GM04504 (cell line): ENCODE measurements at places on chromosomes 11 and 22.
A peak's percentile ranks its signal among the peaks of the same experiment; 100 is the strongest.

GRCh38 chr22:24806663-24807001 lies 621 bp downstream of the SGSM1 start:
- no peak for DNase-seq

DNA sequence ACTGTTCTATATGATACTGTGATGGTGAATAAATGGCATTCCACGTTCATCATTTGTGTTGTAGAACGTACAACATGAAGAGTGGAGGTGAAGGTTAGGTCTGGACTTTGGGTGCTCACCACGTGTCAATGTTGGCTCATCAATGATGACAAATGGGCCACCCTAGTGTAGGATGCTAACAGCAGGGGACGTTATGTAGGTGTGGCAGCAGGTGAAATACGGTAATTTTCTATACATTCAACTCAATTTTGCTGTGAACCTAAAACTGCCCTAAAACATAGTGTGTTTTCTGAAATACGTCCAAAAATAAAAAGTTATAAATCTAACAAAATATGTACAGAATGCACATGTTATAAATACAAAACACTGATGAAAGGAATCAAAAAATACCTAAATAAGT lies 6.2 kb downstream of the KRTAP5-6 start:
- no peak for DNase-seq

DNA sequence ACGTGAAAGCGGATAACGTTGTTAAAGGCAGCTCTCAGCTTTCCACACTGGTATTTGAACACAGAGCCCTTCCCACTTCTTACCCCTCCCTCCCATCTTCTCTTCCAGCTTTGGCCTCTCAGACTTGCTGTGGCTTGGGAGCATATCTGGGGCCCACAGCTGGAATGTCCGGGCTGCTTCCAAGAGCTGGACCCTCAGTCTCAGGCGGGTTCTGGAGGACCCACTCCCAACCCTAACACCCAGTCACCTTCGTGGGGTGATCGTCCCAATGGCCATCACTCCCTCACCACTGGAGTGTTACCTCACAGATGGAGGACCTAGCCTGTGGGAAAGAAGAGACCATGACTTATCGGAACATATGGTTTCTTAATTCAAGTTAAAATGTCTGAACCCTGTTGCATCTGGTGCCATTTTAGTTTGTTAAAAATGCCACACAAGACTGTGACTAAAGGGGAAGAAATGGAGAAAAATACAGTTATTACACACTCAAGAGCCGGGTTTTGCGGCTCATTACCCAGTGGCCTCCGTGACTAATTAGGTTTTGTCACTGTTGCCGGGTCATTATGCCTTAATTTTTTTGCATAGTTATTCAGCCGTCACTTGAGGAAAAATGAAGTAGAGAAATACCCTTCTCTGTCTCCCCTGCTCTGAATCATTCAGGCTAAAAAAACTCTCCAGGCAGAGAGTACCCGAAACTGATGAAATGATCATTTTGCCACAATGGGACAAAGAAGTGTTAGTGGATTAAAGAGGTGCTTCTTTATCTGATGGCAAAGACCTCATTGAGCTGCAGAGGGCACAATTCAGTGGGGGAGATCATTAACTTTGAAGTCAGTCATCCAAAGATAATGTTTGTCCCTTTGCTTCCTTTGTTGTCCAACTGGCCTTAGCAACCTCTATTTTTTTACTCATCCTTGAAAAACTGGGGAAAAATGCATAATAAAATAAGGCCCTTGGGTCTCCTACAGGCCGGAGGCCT lies 87.2 kb upstream of the HTATIP2 start:
- no peak for DNase-seq

GRCh38 chr11:34316347-34317035 lies 41.3 kb downstream of the ABTB2 start:
- DNase-seq = no peak

DNA sequence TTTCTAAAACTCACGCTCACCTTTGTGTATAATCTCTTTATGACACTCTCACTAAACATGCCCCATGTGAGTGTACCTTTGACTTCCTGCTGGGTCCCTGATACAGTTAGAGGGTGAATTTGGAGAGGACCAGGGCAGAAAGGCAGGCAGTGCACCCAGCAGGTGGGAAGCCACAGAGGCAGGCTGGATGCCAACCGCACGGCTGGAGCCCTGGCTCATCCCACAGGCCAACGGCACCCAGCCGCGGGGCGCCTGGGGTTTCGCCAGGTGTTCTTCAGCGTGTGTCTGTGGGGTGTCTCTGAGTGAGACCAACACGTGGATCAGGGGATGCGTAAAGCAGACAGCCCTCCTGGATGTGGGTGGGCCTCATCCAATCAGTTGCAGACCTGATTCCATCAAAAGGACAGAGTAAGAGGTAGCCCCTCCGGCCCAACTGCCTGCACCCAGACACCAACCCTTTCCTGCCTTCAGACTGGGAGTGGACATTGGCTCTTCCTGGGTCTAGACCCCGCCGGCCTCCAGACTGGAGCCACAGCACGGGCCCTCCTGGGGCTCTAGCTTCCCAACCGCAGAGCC lies 51.6 kb downstream of the DHCR7 start:
- no peak for DNase-seq

DNA sequence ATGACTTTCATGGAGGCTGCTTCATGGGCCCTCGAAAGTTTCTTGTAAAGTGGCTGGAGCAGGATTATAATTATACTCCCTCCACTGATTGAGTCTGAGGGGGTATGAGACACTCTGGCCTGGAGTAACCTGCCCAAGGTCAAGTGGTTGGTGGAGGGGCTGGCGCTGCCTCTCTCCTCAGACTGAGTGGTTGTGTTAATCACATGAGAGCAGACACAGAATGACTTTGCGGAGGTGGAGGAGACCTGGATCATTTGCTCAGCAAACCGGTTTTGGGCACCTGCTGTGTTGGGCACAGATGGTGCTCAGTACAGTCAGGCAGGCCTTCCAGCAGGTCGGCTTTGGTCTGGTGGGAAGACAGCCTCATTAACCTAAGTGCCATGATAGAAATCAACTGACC lies 11.8 kb downstream of the BCR start:
- DNase-seq = no peak

- DNase-seq = no peak
These were observed 105.8 kb downstream of the KCNQ1 start for GRCh38 chr11:2550606-2550970.

GRCh38 chr11:45037434-45038005 lies 86.8 kb upstream of the TP53I11 start:
- no peak for DNase-seq

GRCh38 chr11:71451596-71452198 lies 1.3 kb upstream of the NADSYN1 start:
- no peak for DNase-seq

DNA sequence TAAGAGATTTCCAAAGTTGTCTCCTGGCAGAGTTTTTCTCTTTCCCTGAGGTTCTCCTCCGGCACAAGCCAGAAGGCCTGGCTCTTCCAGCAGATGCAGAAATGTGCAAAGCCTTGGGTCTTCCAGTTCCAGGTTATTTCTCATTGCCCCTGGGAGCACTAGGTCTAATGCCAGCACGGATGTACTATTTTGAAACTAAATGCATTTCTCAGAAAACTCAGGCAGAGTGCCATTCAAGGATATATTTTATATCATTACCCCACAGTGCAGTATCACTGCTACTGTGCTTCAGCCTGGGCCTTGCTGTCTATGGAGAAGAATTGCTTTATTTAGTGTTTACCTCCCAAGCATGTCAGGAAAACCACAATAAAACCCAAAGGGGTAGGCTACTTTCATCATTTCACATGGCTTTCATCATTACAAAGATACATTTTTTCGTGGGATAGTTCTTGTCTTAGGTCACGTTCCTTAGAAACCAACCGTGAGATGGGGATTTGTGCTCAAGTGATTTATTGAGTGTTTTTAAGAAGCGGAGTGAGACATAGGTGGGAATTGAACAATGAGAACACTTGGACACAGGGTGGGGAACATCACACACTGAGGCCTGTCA lies 22.4 kb upstream of the FZD4 start:
- DNase-seq = no peak

- DNase-seq = no peak
These were observed 301.1 kb downstream of the GUCY1A2 start for GRCh38 chr11:106717222-106717621.

DNA sequence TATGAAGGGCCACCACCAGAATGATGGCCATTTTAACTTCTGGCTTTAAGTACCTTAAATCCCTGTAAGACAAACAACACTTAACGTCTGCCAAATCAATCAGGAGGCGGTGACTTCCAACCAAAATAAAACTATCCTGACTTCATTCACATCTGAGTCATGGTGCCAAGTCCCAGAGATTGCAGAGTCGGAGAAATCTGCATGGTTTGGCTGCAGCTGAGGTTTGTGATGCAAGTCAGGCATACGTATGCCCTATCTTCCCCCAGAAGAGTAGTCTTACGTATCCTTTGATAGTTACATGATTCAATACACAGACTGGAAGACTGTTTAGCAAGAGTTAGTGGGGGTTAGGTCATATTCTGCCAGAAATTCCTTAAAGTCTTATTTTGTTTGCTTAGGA lies 1.7 kb upstream of the GAB2 start:
- DNase-seq = peak; percentile 84

GRCh38 chr11:70251659-70252321 lies 18.7 kb upstream of the PPFIA1 start:
- DNase-seq = no peak

GRCh38 chr11:116544721-116545120 lies 228.1 kb downstream of the BUD13 start:
- DNase-seq = no peak

GRCh38 chr22:40432625-40433024 lies 62.2 kb downstream of the SGSM3 start:
- no peak for DNase-seq

DNA sequence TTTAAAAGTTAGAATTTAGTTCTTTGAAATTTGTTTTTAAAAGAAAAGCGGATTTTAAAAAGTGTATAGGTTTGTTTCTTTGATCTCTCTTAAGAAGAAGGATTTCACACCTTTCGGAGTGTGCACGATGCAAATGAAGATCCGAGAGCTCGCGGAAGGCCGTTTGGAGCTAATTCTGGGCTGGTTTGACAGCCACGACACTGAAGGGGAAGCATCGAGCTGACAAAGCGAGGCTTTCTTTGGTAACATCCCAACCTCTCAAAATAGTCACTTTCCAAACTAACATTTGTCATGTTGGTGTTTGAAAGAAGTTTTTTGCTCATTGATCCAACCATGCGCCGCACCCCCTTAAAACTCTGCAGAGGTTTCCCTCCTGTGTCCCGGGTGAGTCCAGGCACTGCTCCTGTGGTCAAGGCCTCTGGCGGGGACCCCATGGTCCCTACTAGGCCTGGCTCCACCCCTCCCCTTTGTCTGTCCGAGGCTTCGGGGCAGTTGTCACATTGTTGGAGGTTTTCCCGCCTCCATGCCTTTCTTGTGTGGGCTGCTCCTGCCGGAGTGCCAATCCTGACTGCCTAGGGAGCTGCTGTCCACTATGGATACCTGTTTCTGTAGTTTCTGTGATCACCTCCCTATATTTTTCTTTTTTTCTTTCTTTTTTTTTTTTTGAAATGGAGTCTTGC lies 39.7 kb downstream of the MPPED1 start:
- DNase-seq = no peak

GRCh38 chr22:48485149-48486133 lies 1342.2 kb downstream of the BRD1 start:
- no peak for DNase-seq

DNA sequence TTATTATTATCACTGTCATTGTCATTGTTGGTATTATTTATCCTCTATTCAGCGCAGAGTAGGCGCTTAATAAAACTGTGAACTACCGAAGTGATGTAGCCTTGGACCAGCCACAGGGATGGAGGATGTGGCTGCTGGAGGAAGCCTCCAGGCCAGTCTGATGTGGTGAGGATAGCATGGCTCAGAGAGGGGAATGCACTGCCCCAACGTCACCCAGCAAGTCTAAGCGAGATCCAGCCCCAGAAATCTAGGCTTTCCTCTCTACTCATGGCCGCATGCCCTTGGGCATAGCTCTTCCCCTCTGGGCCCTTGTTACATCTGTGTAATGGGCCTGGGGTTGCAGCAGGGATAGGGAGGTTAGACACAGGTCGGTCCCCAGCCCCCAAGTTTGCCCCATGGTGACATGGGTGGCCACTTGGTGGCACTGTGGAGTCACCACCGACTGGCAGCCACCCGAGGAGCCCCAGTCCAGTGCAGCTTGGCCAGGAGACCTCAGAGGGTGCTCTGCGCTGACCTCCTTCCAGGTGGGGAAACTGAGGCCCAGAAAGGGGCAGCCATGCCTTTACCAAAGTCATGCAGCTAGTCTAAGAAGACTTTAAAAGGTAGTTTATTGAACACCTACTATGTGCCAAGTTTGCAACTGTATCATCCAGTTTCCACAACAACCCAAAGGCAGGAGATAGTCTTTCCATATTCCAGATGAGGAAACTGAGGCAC lies 395.7 kb downstream of the MN1 start:
- no peak for DNase-seq

DNA sequence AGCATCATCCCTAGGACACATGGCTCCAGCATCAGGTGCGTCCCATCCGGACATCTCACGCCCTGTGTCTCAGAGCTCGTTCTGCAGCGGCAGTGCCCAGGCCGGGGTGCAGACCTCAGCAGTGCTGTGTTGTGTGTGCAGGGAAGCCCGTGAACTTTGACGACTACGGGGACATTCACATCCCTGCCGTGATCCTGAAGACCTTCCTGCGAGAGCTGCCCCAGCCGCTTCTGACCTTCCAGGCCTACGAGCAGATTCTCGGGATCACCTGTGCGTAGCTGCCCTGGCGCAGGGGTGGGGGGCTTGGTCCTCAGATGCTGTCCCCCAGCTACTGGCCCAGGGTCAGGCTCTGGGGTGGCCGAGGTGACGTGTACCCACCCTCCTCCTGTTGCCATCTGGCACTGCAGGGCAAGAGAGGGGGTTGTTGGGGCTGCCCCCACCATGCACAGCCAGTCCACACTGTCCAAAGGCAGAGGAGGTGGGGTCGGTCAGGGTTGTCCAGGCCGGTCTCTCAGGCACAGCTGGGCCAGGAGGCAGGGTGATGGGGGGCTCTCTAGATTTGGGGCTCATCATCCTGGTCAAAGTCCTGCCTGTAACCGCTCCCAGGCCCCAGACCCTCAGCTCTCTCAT lies 96.5 kb downstream of the ARHGAP8 start:
- DNase-seq = no peak

- DNase-seq = no peak
These were observed 8.6 kb upstream of the PDE2A start for GRCh38 chr11:72682858-72683243.

- DNase-seq = no peak
These were observed 125.4 kb upstream of the POU2AF2 start for GRCh38 chr11:111120161-111120560.

- DNase-seq = no peak
These were observed 70.4 kb upstream of the MTMR2 start for GRCh38 chr11:95994329-95994728.

GRCh38 chr11:110679323-110679975 lies 32.8 kb downstream of the ARHGAP20 start:
- DNase-seq = no peak

DNA sequence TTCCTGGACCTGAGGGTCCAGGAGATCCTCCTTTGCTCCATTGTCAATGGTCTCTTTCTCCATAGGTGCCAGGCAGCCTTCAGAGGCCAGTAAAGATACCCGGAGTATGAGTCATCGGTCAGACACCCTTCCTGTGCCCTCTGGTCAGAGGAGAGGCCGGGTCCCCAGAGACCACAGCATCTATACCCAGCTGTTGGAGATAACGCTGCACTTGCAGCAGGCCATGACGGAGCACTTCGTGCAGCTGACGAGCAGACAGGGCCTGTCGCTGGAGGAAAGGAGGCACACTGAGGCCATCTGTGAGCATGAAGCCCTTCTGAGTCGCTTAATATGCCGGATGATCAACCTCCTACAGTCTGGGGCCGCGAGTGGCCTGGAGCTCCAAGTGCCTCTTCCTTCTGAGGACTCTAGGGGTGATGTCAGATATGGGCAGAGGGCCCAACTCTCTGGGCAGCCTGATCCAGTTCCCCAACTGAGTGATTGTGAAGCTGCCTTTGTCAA lies at the start of gene ACCSL:
ACCSL (plus strand) TSS at position 51 of the 501 bp plus-strand sequence; CDS start at position 107, 56 bp downstream.
- DNase-seq = no peak
